ACHN (cell line): ENCODE measurements at places on chromosomes 1 and 21.

DNA sequence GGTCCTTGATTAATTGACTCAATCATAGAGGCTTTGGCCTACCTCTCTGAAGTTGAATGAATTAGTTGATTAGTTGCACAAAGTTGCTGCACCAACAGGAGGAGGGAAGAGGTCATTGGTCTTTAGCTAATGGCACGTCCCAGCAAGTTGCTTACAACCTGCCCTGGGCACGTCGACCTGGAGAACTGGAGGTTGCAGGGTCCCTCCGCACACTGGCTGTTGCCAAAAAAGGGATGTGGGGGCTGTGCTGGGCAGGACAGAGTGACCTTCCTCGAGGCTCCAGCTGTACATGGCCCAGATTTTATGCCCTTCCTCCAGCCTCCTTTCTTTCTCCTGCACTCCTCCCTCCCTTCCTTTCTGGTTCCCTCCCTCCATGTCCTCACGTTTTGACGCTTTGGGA lies 230.3 kb upstream of the VAMP3 start:
- DNase-seq, result no peak

DNA sequence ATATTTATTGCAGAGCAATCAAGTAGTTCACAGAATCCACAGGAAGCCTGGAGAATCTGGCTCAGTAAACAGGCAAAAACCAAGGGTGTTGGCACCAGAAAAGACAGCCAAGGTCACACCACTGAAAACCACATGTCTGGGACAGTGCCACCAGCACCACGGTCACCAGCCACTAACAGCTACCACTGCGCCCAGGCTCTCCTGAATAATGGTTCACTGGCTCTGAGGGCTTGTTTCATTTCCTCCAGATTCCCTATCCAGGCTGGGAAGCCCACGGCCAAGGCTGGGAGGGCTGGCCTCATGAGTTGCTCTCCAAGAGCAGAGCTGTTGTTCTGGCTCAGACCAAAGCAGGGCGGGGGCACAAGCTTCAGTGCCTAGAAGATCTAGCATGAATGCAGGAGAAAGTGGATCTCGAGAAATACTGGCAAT lies 54.5 kb upstream of the PTGFRN start:
- no peak for DNase-seq

DNA sequence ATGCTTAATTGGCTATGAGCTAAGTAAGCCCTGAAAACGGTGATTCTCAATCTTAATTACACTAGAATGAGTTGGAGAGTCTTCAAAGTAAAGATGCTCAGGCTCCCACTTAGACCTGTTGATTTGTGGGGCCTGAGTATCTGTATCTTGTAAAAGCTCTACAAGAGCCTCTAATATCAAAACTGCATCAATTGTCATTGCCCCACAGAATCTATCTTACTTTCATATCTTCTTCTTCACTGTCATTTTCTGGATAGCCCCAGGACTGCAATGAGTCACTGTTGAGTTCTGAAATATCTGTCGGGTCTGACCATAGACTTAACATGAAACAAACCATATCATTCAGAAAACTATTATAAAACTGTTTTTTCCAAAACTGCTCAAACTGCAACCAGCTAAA lies 102.8 kb upstream of the SERTAD4 start:
- DNase-seq, result no peak

- DNase-seq, result peak; percentile 77
Measured at GRCh38 chr1:231626951-231627614, 493 bp downstream of the DISC1 start.

DNA sequence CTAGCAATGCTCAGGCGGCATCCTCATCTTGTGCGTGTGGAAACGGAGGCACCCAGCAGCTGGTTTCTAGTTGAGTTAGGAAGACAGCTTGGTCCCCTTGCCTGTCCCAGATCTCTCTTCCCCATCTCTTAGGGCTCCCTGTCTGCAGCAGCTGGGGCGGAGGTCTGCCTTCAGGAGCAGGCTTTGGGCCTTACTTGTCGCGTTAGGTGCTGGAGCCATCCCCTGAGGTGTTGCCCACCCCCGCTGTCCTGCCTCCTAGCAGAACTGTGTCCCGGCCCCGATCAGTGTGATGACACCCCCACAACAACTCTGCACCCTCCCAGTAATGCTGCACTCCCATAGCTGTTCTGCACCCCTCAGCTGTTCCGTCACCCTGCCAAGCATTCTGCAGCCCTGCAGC lies 40.7 kb downstream of the UMODL1 start:
- DNase-seq, result no peak

DNA sequence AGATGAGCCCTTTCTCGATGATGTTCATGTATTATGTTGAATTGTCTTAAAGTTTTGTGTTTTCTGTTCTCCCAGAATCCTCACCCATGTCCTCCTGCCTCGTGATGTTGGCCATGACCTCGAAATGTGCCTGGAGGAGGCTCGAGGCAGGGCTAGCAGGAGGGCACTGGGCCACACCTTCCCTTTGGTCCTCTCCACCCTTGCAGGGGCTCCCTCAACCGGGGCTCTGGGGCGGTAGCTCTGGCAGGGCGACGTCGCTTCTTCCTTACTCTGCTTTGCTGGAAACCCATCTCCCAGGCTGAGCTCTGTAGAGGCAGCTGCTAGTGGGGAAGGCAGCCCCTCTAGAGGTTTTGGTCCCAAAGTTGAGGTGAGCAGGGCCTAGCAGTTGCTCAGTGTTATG lies 14.3 kb downstream of the TFF3 start:
- no peak for DNase-seq

- DNase-seq, result no peak
Measured at GRCh38 chr1:44489481-44489880, 84.4 kb downstream of the RNF220 start.

GRCh38 chr1:37123276-37124115 lies 89.2 kb upstream of the GRIK3 start:
- DNase-seq, result peak; percentile 55

GRCh38 chr1:119358636-119359035 lies 9.9 kb upstream of the HAO2 start:
- no peak for DNase-seq

DNA sequence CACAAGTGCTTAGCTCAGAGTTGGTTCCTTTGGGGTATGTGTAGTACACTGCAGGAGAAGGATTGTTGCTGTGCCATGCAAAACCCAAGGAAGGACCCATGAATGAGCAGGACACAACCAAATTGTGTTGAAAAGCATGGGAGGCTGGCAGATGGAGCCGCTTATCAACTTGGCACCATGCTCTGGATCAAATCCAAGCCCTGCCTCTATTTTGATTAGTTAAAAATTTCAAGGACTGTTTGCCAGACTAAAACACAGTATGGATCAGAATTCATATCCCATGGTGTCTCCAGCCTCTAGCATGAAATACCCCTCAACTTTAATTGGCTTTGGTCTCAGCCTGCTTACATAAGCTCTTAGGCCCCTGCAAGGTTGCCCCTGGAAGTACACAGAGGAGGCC lies 27.8 kb downstream of the CCDC185 start:
- DNase-seq, result no peak

GRCh38 chr1:158095737-158096335 lies 84.9 kb upstream of the CD1D start:
- DNase-seq, result peak; percentile 60

DNA sequence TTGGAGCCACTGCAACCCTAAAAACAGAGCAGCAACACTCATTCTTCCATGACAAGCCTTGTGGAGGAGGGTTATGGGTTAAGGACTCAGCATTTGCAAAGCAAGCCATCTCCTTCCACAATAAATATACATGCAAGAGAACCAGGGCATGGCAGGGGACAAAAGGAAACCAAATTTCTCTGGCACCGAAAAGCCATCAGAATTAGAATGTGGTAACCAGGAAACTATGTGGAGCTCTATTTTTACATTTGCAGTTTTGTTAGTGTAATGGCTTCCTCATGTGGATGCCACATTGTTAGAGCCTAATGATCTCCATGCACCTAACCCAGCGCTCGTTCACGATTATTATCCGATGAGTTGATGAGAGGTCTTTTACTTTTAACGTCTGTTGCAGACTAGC lies 91.7 kb downstream of the NAV1 start:
- DNase-seq, result no peak

- DNase-seq, result peak; percentile 70
Measured at GRCh38 chr1:42221952-42222606, 57.5 kb upstream of the GUCA2A start.

- DNase-seq, result no peak
Measured at GRCh38 chr21:34705011-34705410, 36.2 kb downstream of the CLIC6 start.

GRCh38 chr1:87410776-87411480 lies 82.2 kb downstream of the LMO4 start:
- no peak for DNase-seq

DNA sequence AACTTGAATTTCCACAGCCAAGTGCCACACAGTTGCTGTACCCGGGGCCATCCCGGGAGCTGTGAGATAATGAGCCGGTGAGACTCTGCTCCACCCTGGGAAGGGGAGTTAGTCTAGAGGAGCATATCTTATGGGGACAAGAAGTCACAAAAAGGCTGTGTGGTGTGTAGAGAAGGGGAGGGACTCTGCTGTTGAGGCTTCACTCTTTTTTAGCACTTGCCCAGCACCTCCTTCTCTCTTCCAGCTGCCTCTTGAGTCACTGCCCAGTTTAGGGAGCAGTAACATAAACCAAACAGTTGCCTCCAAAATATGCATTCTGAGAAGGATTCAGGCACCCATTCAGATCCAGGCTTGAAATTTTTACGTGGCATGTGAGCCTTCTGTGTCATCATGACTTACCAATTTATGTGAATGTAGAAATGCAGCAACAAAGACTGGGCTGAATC lies 744 bp upstream of the WDR26 start:
- peak; percentile 34 for DNase-seq

GRCh38 chr1:44405031-44405797 lies at the start of gene RNF220:
Gene RNF220, plus strand, starts transcription at chr1:44405255.
- DNase-seq, result peak; percentile 51

- DNase-seq, result no peak
Measured at GRCh38 chr1:85857991-85858390, 149.8 kb upstream of the ZNHIT6 start.

DNA sequence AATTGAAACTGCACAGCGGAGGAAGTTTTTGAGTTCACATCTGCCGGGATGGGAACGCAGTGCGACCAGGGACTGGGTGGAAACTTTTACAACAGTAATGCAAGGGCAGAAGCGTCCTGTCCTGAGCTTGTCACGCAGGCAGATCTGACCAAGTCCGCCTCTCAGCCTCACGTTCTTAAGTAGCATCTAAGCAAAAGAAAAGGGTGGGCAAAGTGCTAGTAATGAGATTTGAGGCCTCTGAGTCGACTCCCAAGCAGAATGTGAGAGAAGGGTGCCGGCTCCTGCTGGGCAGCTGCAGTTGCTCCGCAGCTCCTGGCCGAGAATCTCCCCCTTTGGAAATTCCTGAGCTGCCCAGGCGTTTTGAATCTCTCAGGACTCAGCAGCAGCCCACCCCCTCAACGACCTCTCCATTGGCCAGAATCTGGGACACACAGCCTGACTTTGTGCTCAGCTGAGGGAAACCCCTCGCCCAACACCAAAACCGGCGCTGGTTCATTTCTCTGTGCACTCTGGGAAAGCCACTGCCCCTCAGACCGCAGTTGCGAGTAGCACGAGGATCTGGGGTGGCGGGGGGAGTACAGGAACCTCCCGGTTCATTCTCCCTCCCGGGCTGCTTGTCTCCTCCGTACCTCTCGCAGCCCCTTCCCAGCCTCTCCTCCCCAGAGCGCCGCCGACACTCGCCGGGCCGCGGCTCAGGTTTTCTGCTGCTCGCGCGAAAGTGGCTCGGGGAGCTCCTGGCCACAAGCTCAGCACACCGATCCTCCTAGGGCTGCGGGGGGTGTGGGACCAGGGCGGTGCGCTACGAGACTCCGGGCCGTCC lies 913 bp upstream of the S1PR1 start:
- DNase-seq, result peak; percentile 37

DNA sequence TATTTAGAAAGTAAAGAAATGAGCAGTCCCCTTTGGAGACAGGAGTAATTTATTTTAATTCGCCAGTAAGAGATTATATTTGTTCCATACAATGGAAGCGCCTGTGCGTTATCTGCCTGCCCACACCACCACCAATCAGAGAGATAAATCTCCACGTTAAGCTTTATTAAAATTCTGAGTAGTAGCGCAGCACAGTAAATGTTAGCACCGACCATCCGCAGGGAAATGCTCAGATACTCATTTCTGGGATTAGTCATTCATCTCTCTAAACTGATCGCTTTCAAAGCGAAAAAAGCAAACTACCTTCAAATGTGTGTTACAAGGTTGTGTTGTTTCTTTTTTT lies 1.2 kb downstream of the ETS2 start:
- peak; percentile 30 for DNase-seq

DNA sequence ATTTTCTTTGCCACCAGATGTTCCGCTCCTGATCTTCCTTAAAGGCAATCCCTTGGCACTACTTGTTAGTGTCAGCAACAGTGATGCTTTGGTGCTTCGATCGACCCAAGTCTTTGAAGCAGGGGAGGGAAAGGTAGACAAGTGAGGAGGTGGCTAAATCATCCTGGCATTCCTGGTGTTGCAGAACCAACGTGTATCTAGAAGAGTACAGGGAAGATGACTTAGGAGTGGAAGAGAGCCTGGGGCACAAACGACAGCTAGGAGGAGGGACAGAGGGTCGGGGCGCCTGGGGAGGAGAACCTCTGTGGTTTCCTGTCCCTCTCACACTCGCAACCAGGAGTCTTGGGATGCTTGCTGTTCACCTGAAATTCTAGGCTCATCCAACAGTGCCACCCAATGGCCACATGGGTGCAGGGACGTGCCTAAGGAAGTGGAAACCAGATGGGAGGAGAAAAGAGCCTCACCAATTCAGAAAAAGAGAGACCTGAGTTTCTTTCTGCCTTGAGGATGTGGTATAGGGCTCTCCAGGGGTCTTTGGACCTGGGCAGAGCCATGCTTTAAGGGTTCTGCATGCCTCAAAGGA lies 9.5 kb upstream of the KCNA2 start:
- DNase-seq, result peak; percentile 62

GRCh38 chr21:35933466-35933865 lies 126.9 kb downstream of the SETD4 start:
- peak; percentile 69 for DNase-seq

DNA sequence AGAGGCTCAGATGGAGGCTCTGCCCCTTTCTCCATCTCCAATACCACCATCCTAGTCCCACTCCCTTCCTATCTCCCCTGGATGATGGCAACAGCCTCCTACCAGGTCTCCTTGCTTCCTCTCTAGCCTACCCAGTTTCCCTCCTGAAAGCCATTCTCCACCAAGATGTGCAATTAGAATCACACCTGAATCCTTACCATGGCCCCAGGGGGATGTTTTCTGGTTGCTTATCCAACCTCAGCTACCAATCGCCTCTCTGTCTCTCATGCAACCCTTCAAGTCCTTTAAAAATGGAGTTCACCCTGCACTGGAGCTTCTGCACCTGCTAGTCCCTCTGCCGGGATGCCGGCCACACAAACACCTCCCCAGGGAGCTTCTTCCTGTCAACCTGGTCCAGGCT lies 2.9 kb downstream of the RCAN1 start:
- DNase-seq, result no peak

- DNase-seq, result no peak
Measured at GRCh38 chr1:109650609-109651008, 5.3 kb upstream of the GSTM4 start.
